ENCODE measurements at places on chromosomes 1 and 21.

DNA sequence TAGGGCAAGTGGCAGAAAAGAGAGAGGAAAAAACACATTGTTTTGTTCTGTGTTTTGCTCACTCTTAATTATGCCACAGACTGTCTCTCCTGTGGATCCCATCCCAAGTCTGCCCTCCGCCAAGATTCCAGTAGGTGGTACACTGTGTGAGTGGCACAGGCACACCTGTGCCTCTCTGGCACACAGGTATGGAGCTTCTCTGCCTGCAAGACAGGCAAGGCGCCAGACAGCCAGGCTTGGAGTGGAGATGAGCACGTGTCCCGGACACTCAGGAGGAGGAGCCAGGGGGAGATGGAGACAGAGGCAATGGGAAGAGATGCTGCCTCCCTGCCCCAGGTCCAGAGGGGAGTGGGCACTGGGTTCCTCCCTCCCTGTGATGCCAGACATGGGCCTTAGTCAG, 6.5 kb upstream of the GRIK3 start:
- no peak for DNase-seq

DNA sequence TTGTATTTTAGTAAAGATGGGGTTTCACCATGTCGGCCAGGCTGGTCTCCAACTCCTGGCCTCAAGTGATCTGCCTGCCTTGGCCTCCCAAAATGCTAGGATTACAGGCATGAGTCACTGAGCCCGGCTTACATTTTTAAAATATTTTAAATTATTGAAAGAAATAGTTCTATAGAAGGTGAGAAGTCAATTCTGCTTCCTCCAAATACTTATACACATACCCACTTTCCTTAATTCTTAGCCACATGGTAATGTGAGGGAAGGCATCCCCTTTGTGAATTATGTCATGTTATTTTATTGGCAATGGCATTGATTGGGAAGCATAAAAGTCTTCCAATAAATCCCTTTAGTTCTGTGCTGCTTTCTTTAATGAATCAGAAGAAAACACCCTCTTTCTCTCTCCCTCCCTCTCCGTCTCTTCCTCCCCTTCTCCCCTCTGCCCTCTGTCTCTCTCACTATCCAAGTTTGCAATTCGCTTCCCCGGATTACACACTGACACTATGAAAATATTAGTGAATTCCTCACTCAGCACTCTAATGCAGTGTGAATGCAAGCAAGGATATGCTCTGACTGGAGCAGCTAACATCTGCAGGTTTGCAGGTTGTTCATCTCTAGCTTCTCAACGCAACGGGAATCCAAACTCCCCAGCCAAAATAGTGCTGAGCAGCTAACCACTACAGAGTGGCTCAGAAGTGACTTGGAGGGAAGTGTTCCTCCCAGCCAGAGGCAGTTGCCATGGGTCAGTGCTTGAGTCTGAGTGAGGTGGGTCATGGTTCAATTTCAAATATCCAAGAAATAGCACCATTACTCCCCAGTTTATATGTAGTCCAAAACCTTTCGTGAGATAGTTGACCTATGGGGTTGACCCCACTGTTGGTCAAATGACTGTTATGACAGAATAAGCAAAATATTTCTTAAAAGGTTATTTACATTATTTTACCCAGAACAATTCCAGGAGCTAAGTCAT, 77.8 kb upstream of the CD55 start:
- no peak for DNase-seq

- DNase-seq, result no peak
Measured at GRCh38 chr1:211517006-211517405, 25.0 kb upstream of the RD3 start.

- no peak for DNase-seq
Measured at GRCh38 chr1:34863501-34863900, 4.0 kb upstream of the SMIM12 start.

DNA sequence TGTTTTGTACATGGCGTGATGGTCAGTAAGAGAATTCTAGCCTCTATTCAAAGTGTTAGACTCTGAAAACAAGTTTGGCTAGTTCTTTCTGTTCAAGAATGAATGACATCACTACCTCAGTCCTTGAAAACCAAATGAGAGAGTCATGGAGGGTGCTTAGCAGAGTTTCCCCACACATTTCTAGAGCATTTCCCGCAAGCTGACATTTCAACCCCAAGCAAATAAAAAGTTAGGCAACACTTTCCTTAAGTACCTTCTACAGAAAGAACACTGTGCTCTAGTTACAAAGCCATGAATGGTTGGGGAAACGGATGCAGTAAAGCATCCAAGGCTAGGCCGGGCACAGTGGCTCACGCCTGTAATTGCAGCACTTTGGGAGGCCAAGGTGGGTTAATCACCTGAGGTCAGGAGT, 47.9 kb upstream of the SLC44A3 start:
- no peak for DNase-seq

DNA sequence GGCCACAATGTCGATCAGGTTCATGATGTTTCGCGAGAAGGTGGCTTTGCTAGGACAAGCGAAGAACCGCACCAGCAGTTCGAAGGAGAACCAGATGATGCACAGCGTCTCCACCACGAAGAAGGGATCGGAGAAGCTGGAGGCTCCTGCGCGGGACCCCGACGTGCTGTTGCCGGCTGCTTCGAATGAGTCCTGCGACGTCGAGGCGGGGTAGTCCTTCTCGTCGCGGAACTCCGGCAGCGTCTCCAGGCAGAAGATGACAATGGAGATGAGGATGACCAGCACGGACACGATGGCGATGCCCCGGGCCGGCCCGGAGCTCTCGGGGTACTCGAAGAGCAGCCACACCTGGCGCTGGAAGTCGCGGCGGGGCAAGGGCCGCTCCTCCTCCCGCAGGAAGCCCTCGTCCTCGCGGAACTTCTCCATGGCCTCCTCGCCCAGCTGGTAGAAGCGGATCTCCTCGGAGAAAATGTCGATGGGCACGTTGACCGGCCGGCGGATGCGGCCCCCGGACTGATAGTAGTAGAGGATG, 869 bp downstream of the KCNA3 start:
- DNase-seq, result no peak

- DNase-seq, result no peak
Measured at GRCh38 chr1:112263453-112263852, 132.6 kb upstream of the CTTNBP2NL start.

GRCh38 chr21:33071770-33072306, 1.9 kb downstream of the OLIG1 start:
- no peak for DNase-seq

- DNase-seq, result no peak
Measured at GRCh38 chr1:245105815-245106410, 48.9 kb upstream of the KIF26B start.

DNA sequence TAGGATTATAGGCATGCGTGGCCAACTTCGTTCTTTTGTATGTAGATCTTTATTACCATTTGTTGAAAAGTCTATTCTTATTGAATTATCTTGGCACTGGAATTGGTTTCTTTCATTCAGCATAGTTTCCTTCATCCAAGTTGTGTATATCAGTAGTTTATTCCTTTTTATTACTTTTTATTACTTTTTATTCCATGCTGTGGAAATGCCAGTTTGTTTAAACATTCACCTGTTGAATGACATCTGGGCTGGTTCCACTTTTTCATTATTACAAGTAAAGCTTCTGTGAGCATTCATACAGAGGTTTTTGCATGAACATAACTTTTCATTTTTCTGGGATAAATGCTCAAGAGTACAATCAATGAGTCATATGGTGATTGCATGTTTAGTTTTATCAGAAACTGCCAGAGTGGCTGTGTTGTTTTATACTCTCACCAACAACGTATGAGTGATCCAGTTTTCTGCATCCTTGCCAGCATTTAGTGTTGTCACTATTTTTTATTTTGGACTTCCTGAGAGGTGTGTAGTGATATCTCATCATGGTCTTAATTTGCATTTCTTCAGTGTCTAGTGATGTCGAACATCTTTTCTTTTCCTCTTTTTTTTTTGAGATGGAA, 28.6 kb downstream of the PTPRU start:
- DNase-seq, result no peak

GRCh38 chr1:2208309-2209239, 14.0 kb upstream of the FAAP20 start:
- no peak for DNase-seq

GRCh38 chr1:25255706-25256577, 8.7 kb upstream of the RSRP1 start:
- no peak for DNase-seq

- no peak for DNase-seq
Measured at GRCh38 chr1:232636799-232637198, 6.9 kb upstream of the SIPA1L2 start.

- no peak for DNase-seq
Measured at GRCh38 chr1:91412371-91412770, 7.7 kb upstream of the HFM1 start.

DNA sequence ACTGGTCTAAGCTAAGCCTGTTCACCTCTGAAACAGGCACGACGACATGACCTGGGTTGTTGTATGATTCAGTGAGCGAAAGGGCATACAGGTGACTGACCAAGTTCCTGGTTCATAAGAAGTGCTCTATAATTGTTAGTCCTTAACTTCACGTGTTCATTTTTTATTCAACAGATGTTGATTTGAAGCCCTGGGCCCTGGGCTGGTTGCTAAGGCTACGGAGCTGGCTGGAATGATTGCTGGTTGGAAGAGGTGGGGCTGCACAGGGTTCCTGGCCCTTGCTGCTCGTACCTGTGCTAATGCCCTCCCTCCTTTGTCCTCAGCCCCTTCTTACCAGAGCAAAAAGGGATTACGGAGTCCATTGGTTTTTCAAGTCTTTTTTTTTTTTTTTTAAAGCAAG, 111.3 kb upstream of the CSF3R start:
- no peak for DNase-seq

DNA sequence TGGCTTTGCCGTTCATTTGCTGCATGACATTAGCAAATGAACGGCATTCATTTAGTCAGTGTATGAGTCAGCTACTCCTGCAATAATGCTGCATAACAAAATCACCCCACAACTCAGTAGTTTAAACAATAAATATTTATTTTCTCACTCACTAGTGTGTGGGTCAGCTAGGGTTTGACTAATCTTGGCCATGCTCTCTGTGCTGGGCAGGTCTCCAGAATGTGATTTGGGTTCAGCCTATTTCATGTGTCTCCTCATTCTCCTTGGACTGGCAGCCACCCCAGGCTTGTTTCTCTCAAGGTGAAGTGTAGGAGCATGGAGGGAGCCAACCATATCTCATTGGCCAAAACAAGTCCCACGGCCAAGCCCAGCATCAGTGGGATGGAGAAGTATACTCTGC, 104.3 kb downstream of the LACTBL1 start:
- no peak for DNase-seq

DNA sequence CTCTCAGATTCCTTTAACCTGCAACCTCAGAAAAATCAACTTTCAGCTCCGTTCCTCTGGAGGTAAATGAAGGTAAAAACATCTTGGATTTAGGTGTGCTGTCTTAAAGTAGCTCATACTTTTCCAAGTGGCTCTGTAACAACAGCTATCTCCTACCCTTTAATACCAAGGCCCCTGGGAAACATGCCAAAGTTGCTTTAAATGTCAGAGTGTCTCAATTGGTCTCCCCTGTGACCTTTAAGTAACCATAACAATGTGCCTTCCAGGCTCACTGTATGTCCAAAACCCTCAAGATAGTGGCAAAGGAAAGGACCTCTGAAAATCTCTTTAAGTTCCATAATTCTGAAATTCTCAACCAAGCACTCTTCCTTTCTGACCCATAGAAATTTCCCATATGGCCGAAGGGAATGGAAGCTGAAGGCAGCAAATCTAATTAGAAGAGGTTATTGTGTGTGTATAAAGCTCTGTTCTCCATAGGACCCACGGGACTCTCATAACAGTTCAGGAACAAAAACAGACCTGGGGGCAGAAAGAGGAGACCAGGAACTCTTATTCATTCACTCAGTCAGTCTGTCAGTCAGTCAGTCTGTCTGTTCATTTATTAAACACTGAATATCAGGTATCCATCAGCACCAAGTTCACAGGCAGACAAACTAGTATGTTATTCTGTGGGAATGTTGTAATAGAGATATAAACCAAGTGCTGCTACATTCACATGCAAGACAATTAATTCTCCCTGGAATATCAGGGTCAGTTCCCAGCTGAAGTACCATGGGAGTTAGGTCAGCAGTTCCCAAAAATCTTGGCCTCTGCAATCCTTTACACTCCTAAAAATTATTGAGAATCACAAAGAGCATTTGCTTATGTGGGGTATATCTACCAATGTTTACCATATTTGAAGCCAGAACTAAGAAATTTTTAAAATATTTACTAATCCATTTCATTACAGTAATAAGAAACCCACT, 19.1 kb downstream of the ASTN1 start:
- no peak for DNase-seq

DNA sequence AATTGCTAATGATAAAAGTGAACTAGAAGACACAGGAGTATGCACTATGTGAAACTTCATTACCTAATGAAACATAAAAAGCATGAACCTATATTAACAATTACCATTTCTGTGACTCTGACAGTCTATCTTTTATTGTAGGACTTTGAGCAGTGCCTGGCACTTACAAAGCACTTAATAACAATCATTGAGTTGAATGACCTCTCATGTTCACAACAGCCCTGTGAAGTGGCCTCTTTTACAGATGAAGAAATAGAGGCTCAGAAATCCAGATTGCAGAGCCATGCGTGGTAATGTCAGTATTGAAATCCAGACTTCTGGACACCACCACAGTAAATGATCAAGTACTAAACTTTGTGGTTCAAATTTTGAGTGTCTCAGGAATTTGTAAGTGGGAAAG, 326.4 kb downstream of the NTNG1 start:
- no peak for DNase-seq

DNA sequence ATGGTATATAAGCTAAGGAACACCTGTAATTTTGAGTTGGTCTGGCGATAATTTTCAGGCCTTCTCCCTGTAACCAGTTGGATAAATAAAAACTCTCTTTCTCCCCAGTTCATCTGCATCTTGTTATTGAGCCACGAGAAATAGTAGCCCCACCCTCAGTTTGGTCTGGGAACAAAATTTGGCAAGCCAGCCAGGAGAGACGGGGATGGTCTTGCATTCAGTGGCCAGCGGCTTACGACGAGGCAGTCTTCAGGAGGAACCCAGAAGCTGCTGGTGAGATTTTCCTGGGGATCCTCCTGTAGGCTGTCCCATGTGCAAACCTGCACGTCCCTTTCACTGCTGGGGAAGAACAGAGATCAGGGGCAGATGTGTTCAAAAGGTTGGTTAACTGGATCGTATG, 174.6 kb downstream of the PLA2G4A start:
- no peak for DNase-seq

DNA sequence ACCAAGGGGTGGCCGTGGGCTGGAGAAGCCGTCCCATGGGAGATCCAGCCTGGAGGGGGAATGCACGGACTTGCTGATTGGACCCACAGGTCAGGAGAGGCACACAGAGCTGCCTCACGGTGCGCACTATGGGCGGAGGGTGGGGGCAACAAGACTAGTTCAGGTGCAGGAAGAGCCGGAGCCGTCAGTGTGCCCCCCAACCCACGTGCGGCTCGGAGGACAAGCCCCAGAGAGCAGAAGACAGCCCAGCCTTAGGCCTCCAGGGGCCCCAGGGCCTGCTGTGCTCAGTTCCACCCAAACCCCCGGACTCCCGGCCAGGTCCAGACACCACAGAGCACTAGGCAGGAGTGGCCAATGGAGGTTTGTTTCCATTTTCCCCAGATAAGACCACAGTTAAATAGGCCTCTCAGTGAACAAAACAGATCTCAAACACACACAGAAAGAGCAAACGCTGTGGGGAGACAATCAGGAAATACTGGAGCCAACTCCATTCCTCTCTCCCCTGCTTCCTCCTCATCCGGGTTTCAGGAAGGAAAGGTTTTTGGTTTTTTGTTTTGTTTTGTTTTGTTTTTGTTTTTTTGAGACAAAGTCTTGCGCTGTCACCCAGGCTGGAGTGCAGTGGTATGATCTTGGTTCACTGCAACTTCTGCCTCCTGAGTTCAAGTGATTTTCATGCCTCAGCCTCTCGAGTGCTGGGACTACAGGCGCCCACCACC, 84.2 kb downstream of the ADSS2 start:
- DNase-seq, result no peak

GRCh38 chr1:172399756-172400721, 20.4 kb upstream of the C1orf105 start:
- DNase-seq, result no peak

Data from mesothelial cell of epicardium (in vitro differentiated cells).